Aorta (tissue), 5 donors: ENCODE measurements at places on chromosomes 4 and X. TPM values are rescaled to one million over a fixed set of nuclear protein-coding genes. Genes with fewer than 3 reads are reported as not detected.

The TMEM154 gene
- 5.1 TPM for total RNA-seq

The KIAA1210 gene
- not detected for total RNA-seq

The CLGN gene
- 0.21 TPM for total RNA-seq

The PAGE4 gene
- not detected for total RNA-seq

GRCh38 chrX:35622601-35623000 lies 175.5 kb upstream of the MAGEB16 start:
- DNase-seq = no peak

DNA sequence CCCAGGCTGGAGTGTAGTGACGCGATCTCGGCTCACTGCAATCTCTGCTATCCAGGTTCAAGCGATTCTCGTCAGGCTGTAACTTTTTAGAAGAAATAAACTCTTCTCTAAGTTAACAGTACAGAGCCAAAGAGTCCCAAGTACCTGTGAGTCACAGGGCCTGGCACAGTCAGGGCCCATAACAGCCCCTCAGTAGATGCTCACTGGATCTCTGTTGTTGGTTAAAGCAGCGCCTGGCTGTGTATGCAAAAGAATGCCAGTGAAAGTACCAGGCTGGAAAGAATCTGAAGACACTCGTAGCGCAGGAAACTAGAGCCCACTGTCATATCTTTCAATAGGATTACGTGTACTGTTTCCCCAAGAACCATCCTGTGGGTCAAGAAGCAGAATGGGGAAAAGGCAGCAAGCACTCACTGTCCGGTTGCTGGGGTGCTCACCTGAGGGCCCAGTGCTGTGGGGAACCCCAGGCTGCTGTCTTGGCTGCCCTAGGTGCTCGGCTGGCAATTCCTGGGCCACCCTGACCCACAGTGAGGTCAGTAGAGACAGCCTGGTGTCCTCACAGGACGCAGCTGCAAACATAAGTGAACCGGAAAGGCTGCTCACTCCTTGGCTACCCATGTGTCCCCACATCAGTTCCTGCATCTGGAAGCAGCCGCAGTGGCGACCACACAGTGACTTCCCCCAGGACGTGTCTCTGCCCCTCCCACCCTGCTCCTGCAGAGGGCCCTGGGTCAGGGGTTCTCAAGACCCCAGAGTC lies 3.1 kb upstream of the SLBP start:
- no peak for DNase-seq

DNA sequence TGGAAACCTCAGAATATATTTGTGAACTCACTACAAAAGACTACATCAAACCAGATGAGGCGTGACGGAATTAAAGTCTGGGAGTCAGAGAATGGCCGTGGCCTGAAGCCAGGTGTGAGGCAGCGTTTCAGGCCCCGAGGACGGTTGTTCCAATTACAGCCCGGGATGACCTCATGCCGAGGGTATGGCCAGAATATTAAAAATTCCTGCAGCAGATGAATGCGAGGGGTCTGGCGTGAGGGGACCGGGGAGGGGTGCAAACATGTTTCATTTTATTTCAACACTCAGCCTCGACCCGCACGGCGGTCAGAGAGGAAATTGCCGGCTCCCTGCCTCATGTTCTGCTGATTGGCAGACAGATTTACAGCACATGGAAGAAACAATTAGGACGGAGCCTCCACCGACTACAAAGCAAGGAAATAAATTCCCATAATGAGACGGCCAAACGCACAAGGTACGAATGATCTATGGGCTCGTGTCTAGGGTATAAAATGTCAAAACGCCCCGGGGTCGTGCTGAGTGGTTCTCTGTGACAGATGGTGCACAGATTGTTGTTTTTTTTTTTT lies 289.7 kb downstream of the SHOX start:
- DNase-seq = no peak

- no peak for DNase-seq
These were observed 35.0 kb downstream of the RFC1 start for GRCh38 chr4:39331191-39331590.

DNA sequence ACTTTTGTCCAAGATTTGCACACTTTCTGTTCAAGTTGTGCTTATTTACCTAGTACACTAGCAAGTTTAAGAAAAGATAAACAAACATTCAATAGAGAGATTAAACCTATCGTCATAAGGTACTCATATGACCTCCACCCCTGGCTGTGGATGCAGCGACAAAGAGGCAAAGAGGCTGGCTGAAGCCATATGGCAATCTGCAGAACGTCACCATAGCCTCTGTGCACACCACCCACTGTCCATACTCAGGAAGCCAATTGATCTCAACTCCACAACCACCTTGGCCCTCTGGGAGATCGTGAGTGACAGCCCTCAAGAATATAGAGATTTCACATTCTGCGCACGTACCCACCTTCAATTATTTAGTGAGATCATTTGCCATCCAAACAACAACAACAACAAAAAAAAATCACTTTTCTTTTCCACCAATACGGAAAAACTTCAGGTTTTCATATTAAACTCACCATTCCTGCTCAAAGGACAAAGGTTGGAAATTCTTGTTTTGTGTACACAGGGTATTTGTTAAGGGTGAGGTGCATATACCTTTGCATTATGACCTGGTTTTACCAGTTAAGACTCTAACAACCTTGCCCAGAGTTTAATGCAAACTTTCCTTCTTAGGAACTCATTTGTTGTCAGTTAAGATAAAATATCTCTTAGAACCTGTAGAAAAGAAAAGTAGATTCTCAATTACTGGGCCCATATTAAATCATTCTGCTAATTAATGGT lies 243.0 kb upstream of the FSTL5 start:
- DNase-seq = no peak

DNA sequence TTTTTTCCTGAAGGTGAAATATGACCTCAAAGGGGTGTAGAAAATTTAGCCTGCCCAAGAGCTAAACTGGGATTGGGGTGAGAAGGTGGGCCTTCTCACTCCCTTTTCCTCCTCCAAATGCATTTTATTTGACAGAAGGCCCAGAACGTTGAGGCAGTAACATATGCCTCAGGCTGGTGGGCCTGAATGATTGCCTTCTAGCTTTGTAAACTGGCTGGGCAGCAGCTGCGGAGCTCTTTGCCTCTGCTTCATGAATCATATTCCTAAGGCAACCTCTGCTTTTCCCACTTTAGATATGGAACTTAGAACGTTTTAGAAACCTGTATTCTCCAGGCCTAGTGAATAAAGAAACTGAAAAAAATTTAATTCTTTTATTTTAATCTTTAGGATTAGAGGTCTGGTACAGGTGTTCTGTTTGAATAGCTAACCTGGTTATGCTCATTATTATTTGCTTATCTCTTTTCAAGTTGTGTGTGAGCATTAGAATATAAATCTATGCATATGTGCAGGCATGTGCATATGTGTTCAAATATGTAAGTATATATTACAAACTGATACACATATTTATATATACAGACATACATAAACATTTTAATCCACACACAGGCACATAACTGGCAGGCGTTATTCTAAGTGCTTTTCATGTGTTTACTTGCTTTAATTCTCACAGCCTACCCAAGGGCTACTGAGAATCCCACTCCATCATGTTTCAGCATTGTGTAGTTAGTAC lies 11.5 kb downstream of the PRDM8 start:
- no peak for DNase-seq

GRCh38 chr4:26356081-26356501 lies 35.3 kb downstream of the RBPJ start:
- no peak for DNase-seq

- DNase-seq = no peak
These were observed 527.7 kb downstream of the ANKRD50 start for GRCh38 chr4:124184792-124185191.

- DNase-seq = no peak
These were observed 6.8 kb upstream of the ANAPC4 start for GRCh38 chr4:25370242-25370641.

- DNase-seq = peak; percentile 61
These were observed 3.7 kb downstream of the CTAG2 start for GRCh38 chrX:154649503-154650220.

DNA sequence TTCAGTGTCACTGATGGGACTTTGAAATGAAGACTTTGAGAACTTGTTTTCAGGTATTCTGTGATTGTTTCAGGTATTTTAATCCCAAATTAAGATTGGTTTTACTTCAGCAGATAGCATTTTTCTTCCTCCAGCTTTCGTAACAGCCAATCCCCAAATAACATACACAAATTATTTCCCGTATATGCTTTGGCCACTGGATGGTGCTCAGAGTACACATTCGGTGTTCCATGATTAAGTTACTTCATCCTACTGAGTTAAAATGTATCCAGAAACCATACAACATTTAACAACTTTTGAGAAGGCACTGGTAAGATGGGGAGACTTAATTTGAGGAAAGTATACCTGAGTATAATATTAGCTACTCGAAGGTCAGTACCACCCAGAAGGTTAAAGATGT lies 233.4 kb upstream of the FAM47A start:
- DNase-seq = no peak

GRCh38 chr4:70564033-70564432 lies 28.0 kb upstream of the AMBN start:
- no peak for DNase-seq

DNA sequence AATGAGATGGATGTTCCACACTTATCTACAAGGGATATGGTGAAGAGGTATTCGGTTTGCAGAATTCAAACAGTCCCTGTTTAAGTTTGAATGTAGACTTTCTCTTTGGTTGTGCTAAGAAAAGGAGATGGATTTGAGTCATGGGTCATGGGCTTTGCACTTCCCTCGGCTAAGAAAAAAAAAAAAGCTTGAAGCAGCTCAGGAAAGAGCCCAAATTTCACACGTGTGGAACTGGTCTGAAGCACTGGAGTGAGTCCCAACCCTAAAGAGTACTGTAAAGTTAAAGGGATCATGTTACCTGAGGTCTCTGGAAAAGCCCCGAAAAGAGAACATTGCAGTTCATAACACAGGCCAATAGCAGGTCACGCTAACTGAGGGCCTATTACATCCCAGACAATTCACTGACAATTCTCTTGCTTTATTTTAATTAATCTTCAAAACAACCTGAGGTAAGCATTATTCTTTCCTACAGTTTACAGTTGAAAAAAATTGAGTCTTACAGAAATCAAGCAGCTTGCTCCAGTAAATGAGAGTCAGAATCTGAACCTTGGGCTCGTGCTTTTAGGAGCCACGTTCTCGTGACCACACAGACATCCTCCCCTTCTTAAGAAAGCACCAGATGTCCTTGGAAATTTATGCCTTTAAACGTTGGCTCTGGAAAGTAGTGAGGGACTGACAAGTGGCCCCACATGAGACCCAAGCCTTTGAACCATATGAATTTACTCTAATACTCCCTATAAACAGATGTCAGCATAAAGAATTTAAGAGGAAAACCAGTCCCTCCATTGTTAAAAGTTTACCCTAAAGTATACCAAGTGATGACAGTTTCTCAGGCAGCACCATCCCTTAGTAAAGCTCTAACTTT lies 89.3 kb downstream of the MAD2L1 start:
- no peak for DNase-seq

DNA sequence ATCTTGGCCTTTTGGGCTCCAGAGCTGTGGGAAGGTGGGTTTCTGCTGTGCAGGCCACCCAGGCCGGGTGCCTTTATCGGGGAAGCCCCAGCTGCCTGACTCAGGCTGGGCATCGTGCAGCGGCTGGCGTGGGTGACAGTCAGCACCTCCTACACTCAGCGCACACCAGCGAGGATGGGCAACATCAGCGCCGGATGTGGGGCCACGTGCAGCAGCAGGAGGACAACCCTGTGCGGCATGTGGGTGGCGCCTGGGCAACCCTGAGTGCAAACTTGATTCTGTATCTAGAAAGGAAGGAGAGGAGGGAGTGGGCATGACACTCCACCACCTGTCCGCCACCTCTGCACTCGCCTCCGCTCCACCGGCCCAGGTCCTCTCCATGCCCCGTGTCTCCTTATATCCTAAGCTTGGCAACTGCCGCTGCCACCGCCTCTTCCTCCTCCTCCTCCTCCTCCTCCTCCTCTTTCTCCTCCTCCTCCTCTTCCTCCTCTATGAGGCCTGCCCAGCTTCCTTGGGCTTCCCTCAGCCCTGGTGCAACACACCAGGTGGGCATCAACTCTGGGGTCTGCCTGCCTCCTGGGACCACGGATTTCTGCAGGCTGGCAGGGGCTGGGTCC lies 107.4 kb upstream of the AFAP1 start:
- DNase-seq = no peak

DNA sequence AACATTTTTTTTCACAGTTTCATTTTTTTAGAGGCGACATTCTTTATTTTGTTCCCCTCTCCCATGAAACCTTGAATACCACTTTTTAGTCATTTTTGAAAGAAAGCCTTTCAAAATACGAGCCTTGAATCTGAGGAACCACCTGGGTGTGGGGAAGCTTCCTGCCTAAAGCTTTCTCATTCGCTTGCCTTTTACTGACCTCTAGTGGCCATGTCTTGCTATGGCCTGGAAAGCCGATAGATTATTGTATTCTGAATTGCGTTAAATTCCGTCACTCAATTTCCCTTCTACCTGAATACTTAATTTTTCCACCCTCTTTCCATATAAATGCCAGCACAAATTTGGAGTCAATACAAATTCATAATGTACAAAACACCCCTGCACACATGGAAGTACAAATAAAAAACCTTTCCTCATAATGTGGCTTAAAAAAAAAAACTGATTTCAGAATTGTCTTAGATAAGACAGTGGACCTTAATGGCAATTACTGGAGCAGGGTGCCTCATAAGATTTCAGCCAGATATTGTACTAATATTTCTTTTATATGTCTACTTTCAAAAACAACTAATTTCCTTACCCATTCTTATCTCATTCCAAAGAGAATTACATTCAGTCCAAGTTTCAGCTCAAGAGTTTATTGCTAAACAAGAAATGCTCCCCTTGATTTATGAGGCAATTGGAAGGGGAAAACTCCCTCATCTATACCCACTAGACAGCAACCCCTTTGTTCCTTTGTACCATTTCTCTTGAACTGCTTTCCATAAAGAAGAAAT lies 217.9 kb downstream of the CENPC start:
- DNase-seq = no peak

DNA sequence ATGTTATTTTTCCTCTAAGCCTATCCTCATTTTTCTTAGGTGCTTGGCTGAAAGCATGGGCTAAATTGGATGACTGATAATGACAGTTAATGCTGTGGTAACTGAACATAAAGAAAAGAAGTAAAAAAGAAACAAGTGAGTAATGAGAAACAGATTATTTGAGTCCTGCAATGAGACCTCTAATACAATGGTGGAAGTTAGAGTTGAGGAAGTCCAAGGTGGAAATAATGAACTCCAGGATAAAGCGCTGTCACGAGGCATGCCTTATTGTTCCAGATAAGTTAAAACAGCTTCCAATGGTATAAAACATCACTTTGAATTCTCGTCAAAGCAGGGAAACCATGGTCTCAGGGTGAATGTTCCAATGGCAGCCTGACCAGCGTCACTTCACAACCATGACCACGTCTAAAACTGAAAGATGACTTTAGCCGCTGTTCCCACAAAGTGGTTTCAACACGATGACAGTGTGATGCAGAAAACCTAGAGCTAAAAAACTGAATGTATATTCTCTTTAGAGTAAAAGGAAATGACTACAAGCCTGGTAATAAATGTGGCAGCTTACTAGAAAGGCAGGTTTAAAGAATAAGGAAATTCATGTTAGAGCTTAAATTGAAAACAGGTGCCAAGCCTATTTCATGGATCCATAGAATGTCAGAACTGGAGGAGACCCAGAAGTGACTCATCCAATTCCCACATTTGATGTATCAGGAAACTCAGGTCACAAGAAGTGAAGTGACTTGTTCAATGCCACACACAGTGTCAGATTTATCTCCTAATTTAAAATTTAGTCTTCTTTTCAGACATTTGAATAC lies 202.6 kb upstream of the GYPA start:
- no peak for DNase-seq

GRCh38 chr4:20085156-20085555 lies 166.5 kb upstream of the SLIT2 start:
- DNase-seq = no peak

GRCh38 chrX:133417364-133417763 lies 2.1 kb upstream of the GPC4 start:
- no peak for DNase-seq

- DNase-seq = no peak
These were observed 58.6 kb upstream of the PAGE1 start for GRCh38 chrX:49754233-49754857.
